ENCODE measurements at places on chromosomes 16 and 17.

DNA sequence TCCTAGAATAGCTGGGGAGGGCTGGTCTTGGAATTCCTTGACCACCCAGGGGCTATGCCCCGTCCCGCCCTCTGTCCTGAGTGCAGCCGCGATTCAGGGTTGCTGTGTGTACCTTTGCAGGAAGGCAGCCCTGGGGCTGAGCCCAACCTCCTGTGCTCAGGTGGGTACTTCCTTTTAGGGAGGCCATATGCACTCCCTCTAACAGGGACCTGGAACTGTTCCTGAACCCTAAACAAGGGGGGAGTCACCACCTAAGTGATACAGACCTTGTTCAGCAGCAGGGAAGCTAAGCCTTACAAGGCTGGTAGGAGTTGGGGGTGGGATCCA, 24.6 kb downstream of the LLGL2 start:
- DNase-seq = no peak

DNA sequence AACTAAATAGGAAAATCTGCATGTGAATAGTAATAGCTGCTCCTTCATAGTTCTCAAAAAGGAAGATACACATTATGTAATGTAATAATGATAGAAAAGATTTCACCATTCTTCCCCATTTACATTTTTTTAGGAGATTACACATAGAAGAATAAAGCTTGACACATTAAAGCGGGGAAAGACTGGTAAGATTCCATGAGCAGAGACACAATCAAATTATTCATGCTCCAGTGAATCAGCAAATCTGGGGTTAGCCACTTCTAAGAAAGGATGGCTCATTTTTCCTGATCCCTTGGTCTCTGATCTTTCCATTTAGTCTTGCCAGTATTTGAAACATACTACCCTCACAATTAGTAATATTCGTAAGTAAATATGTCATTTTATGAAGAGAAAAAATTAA, 81.9 kb downstream of the CA4 start:
- no peak for DNase-seq

GRCh38 chr16:74729783-74730683, 29.4 kb upstream of the MLKL start:
- no peak for DNase-seq

- no peak for DNase-seq
Measured at GRCh38 chr16:28905800-28906372, 19.2 kb downstream of the RABEP2 start.

GRCh38 chr16:21593530-21594289, 5.7 kb upstream of the METTL9 start:
- no peak for DNase-seq

Measured in activated CD4-positive, alpha-beta T cell treated with anti-CD3 and anti-CD28 coated beads, Interleukin-2, amount 10 ng/mL, durations not matched to agents 24 days and 14 days (primary cell).